ENCODE measurements at places on chromosomes 4 and X. TPM values are rescaled to one million over a fixed set of nuclear protein-coding genes. Genes with fewer than 3 reads are reported as not detected.

Gene RIPPLY1
- total RNA-seq = 0.11 TPM

Gene APLN
- total RNA-seq = 0.77 TPM

Gene NLGN3
- total RNA-seq = 0.84 TPM

Gene NALF2
- total RNA-seq = 6.1 TPM

Gene LDOC1
- 98.1 TPM for total RNA-seq

Gene UGT2B7
- total RNA-seq = 0.22 TPM

Gene ZXDB
- 11.4 TPM for total RNA-seq

Gene ITIH6
- not detected for total RNA-seq

Gene SERPINA7
- total RNA-seq = not detected

Gene MAD2L1
- total RNA-seq = 45.9 TPM

Gene STOX2
- 2.3 TPM for total RNA-seq

Gene SPINK2
- not detected for total RNA-seq

Gene NEXMIF
- total RNA-seq = 0.01 TPM

Gene AREG
- total RNA-seq = 21.5 TPM

Gene C4orf50
- not detected for total RNA-seq

Gene XAGE2
- total RNA-seq = not detected

Gene PLRG1
- 56.4 TPM for total RNA-seq

Gene MAGEA8
- not detected for total RNA-seq

Gene PPP1R3F
- 3.1 TPM for total RNA-seq

Gene HNRNPH2
- 56.8 TPM for total RNA-seq

Gene PRDX4
- total RNA-seq = 273 TPM
